ENCODE measurements at places on chromosomes 13 and 19.

GRCh38 chr19:5389353-5389752 lies 48.7 kb upstream of the PTPRS start:
- no peak for DNase-seq

DNA sequence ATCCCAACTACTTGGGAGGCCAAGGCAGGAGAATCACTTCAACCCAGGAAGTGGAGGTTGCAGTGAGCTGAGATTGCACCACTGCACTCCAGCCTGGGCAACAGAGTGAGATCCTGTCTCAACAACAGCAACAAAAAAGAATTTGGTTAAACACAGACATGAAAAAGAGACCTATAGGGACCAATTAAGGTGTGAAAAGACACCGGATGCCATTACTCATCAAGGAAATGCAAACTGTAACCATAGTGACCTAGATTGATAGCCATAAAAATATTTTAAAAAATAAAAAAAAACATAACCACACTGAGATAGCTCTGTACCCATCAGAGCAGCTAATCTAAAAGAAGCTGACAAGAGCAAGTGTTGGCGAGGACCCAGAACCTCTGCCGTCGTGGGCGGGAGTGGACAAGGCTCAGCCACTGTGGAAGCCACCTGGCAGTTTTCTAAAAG lies 37.1 kb upstream of the ISYNA1 start:
- DNase-seq = no peak

- no peak for DNase-seq
Measured at GRCh38 chr13:46213242-46213641, 1.5 kb downstream of the LRRC63 start.

DNA sequence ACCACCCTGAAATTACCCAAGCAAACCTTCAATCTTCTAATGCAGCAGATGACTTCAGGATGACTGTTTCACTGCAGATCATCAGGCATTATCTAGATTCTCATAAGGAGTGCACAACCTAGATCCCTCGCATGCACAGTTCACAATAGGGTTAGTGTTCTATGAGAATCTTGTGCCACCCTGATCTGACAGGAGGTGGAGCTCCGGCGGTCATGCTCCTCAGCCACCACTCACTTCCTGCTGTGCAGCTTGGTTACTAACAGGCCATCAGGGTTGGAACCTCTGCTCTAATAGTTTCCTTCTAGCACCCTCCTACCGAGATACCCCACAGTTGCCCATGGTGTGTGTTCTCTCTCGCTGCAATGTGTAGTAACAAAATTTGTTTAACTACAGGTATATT lies 442.8 kb downstream of the FGF14 start:
- no peak for DNase-seq

GRCh38 chr13:42369071-42369797 lies 97.3 kb downstream of the AKAP11 start:
- no peak for DNase-seq

- DNase-seq = no peak
Measured at GRCh38 chr13:89923736-89924135, 1423.8 kb upstream of the MIR17HG start.

DNA sequence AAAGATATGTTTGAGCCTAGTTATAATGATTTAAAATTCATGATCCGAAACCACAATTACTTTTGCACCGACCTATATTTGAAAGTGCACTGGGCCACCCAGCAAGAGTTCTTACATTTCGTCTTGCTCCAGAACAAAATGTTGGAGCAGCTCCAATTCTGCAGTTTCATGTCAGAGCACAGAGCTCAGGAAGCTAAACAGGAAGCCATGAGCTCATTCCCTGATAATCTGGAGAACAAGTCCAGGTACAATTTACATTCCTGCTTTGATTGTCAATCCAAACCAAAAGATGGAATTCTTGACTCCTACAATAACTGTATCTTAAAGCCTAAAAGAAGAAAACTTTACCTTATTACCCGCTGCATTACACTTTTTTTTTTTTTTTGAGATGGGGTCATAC lies 131.8 kb downstream of the KCTD12 start:
- DNase-seq = no peak

All from HTR-8/SVneo (cell line).